ENCODE measurements at places on chromosomes 13 and 19. TPM values are rescaled to one million over a fixed set of nuclear protein-coding genes. Genes with fewer than 3 reads are reported as not detected.

DNA sequence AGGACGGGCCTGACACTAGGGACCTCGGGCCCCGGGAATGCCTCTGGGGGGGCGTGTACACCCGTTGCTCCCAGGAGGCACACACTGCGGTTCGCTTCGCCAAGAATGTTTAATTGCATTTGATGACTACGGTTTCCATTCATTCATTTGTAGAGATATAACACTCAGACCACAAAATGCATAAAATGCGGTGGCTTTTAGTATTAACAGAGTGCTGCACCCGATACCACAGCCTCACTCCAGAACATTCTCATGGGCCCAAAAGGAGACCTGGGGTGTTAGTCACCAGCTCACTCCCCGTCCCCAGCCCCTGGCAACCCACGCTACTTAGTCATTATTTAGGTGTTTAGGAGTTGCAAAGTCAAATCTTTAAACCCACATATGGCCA, 21.8 kb downstream of the HCN2 start:
- H3K27me3 ChIP-seq = no peaks in the 10 kb centered on the region
- peak overlapping the region; percentile 89 for H3K27ac ChIP-seq
- H3K4me3 ChIP-seq = no peak overlapping the region
- DNase-seq = no peak
- peaks cover 18% of the 10 kb centered on the region for H3K4me1 ChIP-seq

- H3K36me3 ChIP-seq = peaks cover 8% of the 10 kb centered on the region
- H3K4me3 ChIP-seq = no peak overlapping the region
- no peak for DNase-seq
- H3K27ac ChIP-seq = peak overlapping the region; percentile 28
- no peaks in the 10 kb centered on the region for H3K27me3 ChIP-seq
Measured at GRCh38 chr13:98310485-98311199, 133.6 kb upstream of the RNF113B start.

GRCh38 chr13:80086304-80086721, 254.6 kb downstream of the SPRY2 start:
- no peak overlapping the region for H3K27ac ChIP-seq
- H3K36me3 ChIP-seq = no peaks in the 10 kb centered on the region
- H3K4me3 ChIP-seq = no peak overlapping the region
- DNase-seq = no peak

GRCh38 chr13:100668408-100668807, 6.2 kb downstream of the TMTC4 start:
- H3K27me3 ChIP-seq = no peaks in the 10 kb centered on the region
- H3K4me3 ChIP-seq = no peak overlapping the region
- no peak overlapping the region for H3K27ac ChIP-seq
- H3K36me3 ChIP-seq = peaks cover 35% of the 10 kb centered on the region

- H3K36me3 ChIP-seq = peaks cover 6% of the 10 kb centered on the region
- DNase-seq = no peak
- no peak overlapping the region for H3K27ac ChIP-seq
- H3K27me3 ChIP-seq = no peaks in the 10 kb centered on the region
- peaks cover 6% of the 10 kb centered on the region for H3K4me1 ChIP-seq
- H3K4me3 ChIP-seq = no peak overlapping the region
Measured at GRCh38 chr19:47704656-47705055, 8.6 kb upstream of the EHD2 start.

- H3K4me1 ChIP-seq = peaks cover 16% of the 10 kb centered on the region
- no peaks in the 10 kb centered on the region for H3K36me3 ChIP-seq
- no peak overlapping the region for H3K27ac ChIP-seq
- DNase-seq = no peak
- H3K27me3 ChIP-seq = no peaks in the 10 kb centered on the region
- no peak overlapping the region for H3K4me3 ChIP-seq
Measured at GRCh38 chr19:33395561-33396550, 22.3 kb downstream of the CEBPG start.

DNA sequence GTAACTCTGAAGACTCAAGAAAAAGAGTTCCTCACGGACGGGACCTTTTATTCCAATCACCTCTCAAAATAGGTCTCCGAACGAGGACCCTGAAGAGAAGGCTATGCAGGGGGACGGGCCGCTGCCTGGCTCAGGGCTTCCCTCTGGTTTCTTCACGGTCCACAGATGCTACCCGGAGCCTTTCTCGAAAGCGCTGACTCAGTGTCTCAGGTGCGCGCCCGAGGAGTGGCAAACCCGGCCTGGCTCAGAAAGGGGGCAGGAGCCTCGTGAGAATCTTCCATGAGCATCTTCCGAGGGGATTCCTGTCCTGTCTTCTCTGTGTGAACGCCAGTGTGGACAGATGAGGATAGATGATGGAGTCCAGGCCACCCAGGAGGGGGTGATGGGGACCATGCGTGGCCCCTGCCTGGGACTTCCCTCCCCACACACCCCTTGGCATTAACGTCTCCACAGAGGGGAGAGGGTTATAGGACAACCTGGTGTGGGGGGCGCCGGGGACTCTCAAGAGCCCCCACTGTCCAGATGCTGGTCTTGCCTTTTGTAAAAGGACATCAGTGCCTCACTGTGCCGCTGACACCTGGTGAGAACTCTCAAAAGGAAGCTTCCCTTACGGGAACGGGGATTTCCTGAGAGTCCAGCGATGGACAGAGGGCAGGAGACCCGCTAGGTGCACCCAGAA, 16.5 kb downstream of the LSM4 start:
- no peaks in the 10 kb centered on the region for H3K36me3 ChIP-seq
- H3K27me3 ChIP-seq = no peaks in the 10 kb centered on the region
- peak overlapping the region; percentile 68 for H3K27ac ChIP-seq
- peaks cover 47% of the 10 kb centered on the region for H3K4me1 ChIP-seq
- DNase-seq = no peak
- H3K4me3 ChIP-seq = no peak overlapping the region

- peak overlapping the region; percentile 18 for H3K27ac ChIP-seq
- H3K4me1 ChIP-seq = peaks cover 39% of the 10 kb centered on the region
Measured at GRCh38 chr13:46685006-46685730, 111.8 kb downstream of the ESD start.

DNA sequence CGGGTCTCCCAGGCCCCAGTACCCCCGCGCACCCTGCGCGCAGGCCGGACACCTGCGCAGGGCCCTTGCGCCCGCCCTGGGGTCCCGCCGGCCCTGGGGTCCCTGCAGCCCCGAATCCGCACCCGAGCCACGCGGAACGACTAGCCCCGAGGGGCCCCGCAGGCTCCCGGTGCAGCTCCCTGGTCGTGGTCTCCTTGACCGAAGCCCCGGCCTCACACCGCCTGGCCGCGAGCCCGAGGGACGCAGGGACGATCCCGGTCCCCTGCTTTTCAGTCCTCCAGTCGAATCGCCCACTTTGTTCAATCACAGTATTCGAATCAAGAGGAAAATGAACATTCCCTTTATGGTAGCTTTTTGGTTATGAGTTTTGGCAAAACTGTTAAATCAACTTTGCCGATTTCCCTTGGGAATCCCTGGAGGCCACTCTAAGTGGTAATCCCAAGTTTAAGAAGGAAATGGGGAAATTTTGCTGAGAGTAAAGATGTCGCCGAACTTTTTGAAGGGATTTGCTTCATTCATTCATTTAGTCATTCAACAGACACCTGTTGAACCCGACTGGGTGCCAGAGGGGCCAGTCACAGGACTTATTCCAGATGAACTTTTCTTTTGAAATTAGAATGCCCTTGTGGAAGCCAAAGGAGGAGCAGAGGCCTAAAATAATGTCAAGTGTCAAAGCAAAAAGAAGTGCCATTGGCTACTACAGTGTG, 75.0 kb downstream of the ZIC5 start:
- H3K4me3 ChIP-seq = no peak overlapping the region
- peaks cover 20% of the 10 kb centered on the region for H3K4me1 ChIP-seq

GRCh38 chr19:54042989-54043388, 20.7 kb downstream of the VSTM1 start:
- no peaks in the 10 kb centered on the region for H3K4me1 ChIP-seq
- peaks cover 7% of the 10 kb centered on the region for H3K27me3 ChIP-seq
- no peak for DNase-seq
- H3K4me3 ChIP-seq = no peak overlapping the region

- no peaks in the 10 kb centered on the region for H3K36me3 ChIP-seq
- DNase-seq = no peak
- peak overlapping the region; percentile 3 for H3K27ac ChIP-seq
Measured at GRCh38 chr13:39326469-39327171, 276.4 kb downstream of the LHFPL6 start.

GRCh38 chr13:110329798-110330461, 22.8 kb downstream of the COL4A2 start:
- H3K4me3 ChIP-seq = peak overlapping the region; percentile 43
- peaks cover 35% of the 10 kb centered on the region for H3K36me3 ChIP-seq
- DNase-seq = no peak
- no peaks in the 10 kb centered on the region for H3K27me3 ChIP-seq

GRCh38 chr13:29484236-29484635, 111.3 kb downstream of the SLC7A1 start:
- H3K27me3 ChIP-seq = peaks cover 36% of the 10 kb centered on the region
- no peaks in the 10 kb centered on the region for H3K4me1 ChIP-seq
- no peak overlapping the region for H3K27ac ChIP-seq
- H3K4me3 ChIP-seq = no peak overlapping the region
- H3K36me3 ChIP-seq = no peaks in the 10 kb centered on the region
- DNase-seq = no peak

GRCh38 chr19:56199687-56200086, 2.1 kb upstream of the ZSCAN5B start:
- no peak overlapping the region for H3K4me3 ChIP-seq
- no peak for DNase-seq
- H3K4me1 ChIP-seq = no peaks in the 10 kb centered on the region
- no peaks in the 10 kb centered on the region for H3K27me3 ChIP-seq
- H3K36me3 ChIP-seq = no peaks in the 10 kb centered on the region

GRCh38 chr13:69737129-69737935, 370.3 kb upstream of the ATXN8OS start:
- H3K27me3 ChIP-seq = peaks cover 5% of the 10 kb centered on the region
- peak; percentile 61 for DNase-seq
- H3K27ac ChIP-seq = no peak overlapping the region
- no peaks in the 10 kb centered on the region for H3K36me3 ChIP-seq
- H3K4me1 ChIP-seq = no peaks in the 10 kb centered on the region

ZNF45 gene
- 15.5 TPM for total RNA-seq

BCL3 gene
- total RNA-seq = 14.9 TPM

LGALS7 gene
- not detected for total RNA-seq

IGFL3 gene
- 1.1 TPM for total RNA-seq

LAIR1 gene
- not detected for total RNA-seq

TEKTIP1 gene
- 0.35 TPM for total RNA-seq

All from chondrocyte (in vitro differentiated cells).